ENCODE measurements at places on chromosomes 1 and 21.
A peak's percentile ranks its signal among the peaks of the same experiment; 100 is the strongest.

DNA sequence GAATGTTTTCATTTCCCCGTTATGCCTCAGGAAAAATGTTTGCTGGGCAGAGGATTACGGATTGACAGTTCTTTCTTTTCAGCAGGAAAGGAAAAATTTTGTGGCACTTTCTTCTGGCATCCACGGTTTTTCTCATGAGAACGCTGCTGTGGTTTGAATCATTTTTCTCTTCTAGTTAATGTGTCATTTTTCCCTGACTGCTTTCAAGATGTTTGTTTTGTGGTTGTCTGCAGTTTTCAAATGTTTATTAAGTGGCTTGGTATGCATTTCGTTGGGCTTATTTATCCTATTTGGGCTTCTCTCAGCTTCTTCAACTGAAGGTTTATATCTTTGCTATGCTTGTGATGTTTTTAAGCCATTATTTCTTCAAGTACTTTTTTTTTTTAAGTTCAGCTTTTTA, 359.0 kb downstream of the RGS7 start:
- H3K4me1 ChIP-seq = no peaks in the 10 kb centered on the region
- no peak overlapping the region for H3K27ac ChIP-seq
- H3K36me3 ChIP-seq = no peaks in the 10 kb centered on the region
- DNase-seq = no peak
- no peak overlapping the region for H3K4me3 ChIP-seq
- H3K27me3 ChIP-seq = no peaks in the 10 kb centered on the region

- H3K4me1 ChIP-seq = peaks cover 16% of the 10 kb centered on the region
- H3K27ac ChIP-seq = no peak overlapping the region
- DNase-seq = no peak
- H3K27me3 ChIP-seq = no peaks in the 10 kb centered on the region
Measured at GRCh38 chr1:23522244-23522982, 8.6 kb downstream of the E2F2 start.

DNA sequence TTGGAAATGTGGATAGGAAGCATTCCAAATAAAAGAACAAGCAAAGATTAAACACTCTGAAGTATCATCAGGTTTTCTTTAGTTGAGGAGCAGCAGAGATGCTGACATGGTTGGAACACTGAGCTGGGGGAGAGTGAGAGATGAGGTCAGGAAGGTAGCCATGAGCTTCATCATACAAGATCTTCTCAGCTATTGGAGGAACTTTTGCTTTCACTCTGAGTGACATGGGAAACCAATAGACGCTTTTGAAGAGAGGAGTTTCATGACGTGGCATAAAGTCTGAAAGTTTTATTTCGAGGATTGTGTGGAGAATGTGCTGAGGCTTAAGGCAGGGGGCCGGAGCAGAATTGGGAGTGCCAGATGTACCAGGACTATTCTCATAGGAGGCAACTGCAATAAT, 616.2 kb upstream of the CAMK1G start:
- peaks cover 3% of the 10 kb centered on the region for H3K27me3 ChIP-seq
- no peak overlapping the region for H3K27ac ChIP-seq
- no peaks in the 10 kb centered on the region for H3K36me3 ChIP-seq
- DNase-seq = no peak

DNA sequence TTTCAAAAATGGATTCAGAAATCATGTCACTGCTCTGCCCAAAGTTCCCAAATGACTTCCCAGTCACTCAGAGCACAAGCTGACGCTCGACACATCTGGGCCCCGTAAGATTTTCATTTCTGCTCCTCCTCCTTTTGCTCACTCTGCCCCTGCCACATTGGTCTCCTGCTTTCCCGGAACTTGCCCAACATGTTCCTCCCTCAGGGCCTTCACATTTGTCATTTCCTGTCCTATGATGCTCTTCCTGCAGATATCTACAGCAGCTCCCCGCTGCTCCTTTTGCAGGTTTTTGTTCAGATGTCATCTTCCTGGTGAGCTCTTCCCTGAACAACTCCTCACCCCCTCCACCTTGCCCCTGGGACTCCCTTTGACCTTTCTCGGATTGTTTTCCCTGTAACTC, 58.5 kb upstream of the IVNS1ABP start:
- DNase-seq = no peak
- no peaks in the 10 kb centered on the region for H3K27me3 ChIP-seq

DNA sequence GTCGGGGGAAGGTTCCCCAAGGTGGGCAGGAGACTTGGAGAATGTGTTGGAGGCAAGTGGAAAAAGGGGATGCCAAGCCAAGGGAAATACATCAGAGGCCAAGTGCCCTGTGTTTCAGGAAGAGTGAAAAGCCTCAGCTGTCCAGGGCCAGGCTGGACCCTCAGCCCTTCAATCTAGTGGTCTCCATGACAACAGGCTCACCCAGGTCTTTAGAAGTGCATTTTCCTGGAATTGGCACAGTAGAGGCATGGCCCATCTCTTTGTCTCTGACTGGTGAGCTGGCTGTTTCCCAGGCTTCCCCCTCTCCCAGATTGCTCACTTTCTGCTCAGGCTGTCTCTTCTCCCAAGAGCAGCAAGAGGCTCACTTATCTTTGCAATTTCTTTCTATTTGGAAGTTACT, 10.4 kb upstream of the RHBG start:
- H3K4me1 ChIP-seq = peaks cover 10% of the 10 kb centered on the region
- peaks cover 71% of the 10 kb centered on the region for H3K27me3 ChIP-seq
- H3K36me3 ChIP-seq = no peaks in the 10 kb centered on the region
- H3K4me3 ChIP-seq = no peak overlapping the region
- DNase-seq = no peak

DNA sequence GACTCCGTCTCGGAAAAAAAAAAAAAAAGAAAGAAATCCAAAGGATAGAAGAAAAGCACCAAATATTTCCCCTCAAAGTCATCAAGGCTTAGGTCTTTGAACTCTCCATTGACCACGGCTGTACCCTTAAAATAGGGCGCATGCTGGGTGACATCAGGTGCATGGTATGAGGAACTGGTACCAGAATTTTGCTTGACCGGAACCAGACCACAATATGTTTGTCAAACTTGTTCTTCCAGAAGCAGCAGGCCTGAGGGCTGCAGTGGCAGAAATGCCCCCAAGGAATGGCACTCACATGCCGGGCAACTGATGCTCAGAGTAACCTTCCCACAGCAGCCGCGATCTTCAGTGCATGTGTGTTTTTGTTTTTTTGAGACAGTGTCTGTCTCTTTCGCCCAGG, 21.0 kb downstream of the RCC1 start:
- peaks cover 9% of the 10 kb centered on the region for H3K4me1 ChIP-seq
- no peak for DNase-seq
- H3K27ac ChIP-seq = no peak overlapping the region
- H3K27me3 ChIP-seq = no peaks in the 10 kb centered on the region

DNA sequence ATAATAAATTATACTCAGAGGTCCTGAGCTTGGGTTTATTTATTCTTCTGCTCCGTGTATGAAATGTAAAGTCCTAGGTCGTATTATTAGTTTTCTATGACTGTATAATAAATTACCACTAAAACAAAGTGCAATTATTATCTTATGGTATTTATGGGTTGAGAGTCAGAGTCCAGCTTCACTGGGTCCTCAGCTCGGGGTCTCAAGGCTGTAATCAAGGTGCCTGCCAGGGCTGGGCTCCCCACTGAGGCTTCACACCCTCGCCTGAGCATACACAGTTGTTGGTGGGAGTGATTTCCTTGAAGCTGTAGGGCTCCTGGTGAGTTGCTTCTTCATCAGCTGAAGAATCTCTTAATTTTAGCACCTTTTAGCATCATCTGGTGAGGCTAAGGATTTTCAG, 15.2 kb downstream of the UBASH3A start:
- H3K4me1 ChIP-seq = peaks cover 9% of the 10 kb centered on the region
- no peaks in the 10 kb centered on the region for H3K36me3 ChIP-seq
- peaks cover 18% of the 10 kb centered on the region for H3K27me3 ChIP-seq
- no peak for DNase-seq
- no peak overlapping the region for H3K4me3 ChIP-seq
- no peak overlapping the region for H3K27ac ChIP-seq

DNA sequence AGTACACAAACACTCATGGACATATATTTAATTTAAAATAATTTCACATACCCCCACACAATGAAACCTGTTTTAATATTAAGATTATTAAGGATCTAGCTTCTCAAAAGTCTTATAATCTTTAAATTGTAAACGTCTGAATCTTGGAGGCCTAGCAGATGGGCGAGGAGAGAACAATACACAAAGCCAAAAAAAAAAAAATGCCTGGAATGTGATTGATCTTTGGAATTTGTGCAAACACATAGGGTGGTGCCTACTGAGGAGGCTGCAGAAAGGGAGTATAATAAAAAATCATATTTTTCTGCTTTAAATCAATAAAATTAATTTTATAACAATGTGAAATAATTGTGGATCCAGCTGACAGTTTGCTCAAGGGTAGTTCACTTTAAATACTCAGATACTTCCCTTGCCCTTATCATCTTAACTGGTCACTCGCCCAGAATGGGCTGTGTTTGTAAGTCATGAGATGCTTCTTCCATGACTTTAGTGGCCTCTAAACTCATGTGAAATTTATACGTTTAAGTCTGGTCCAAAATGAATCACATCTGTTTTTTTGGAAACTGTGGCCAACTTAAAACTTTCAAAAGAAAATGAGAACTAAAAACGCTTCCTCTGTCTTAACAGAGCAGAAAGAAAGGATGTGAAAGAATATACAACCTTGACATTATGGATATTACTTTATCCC, 802.8 kb upstream of the CXADR start:
- H3K4me3 ChIP-seq = no peak overlapping the region
- no peak overlapping the region for H3K27ac ChIP-seq
- no peaks in the 10 kb centered on the region for H3K27me3 ChIP-seq
- H3K36me3 ChIP-seq = no peaks in the 10 kb centered on the region

DNA sequence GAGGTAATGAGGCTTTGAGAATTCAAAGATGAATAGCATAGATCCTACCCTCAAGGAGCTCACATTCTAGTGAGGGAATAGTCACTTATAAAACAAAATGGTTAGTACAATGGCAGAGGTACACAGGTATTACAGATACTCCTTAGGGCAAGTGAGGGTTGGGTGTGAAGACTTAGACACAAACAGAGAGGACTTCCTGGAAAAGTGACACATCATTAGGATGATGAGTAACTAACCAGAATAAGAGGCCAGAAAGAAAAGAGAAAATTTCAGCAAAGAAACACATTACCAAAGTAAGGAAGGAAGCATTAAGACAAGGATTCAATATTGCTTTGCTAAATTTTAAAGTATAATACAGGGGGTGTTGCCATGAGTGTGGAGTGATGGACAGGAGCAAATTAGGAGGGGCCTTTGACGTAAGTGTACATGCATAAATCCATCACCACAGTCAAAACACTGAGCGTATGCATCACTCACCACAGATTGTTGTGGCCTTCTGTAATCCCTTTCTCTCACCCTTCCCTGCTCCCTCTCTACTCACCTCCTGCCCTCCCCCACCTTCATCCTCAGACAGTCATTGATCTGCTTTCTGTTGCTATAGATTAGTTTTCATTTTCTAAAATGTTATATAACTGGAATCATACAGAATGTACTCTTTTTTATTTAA, 7.9 kb downstream of the CD53 start:
- no peaks in the 10 kb centered on the region for H3K4me1 ChIP-seq
- H3K4me3 ChIP-seq = no peak overlapping the region
- H3K27ac ChIP-seq = no peak overlapping the region
- no peaks in the 10 kb centered on the region for H3K36me3 ChIP-seq
- DNase-seq = no peak

DNA sequence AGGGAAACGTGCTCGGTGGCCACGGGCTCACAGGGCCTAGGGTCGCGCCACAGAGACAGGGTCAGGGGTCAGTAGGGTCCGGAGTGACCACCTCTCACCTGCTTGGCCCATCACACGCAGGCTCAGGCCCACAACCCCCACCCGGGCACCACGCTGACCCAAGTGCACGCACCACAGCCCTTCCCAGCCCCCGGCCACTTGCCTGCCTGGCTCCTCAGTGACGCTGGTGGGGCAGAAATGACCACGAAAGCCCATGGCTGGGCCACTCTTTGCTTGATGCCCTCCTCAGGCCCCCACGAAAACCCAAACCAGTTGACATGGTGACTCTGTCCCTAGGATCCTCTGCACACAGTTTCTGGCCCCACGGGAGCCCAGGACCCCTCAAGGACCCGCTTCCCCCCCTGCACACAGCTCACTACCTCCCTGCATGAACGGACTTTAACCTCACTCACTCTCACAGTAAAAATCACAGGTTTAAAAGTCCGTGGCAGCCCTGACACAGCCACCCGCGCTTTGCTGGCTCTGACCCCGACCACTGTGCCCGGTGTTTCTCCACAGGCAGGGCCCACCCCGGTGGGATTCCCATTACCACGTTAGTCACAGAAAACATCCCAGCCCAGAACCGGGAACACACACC, 20.7 kb downstream of the NADK start:
- DNase-seq = no peak
- no peaks in the 10 kb centered on the region for H3K27me3 ChIP-seq
- no peak overlapping the region for H3K27ac ChIP-seq

GRCh38 chr21:38858026-38858811, 52.5 kb downstream of the ETS2 start:
- no peaks in the 10 kb centered on the region for H3K36me3 ChIP-seq
- H3K4me1 ChIP-seq = peaks cover 7% of the 10 kb centered on the region
- no peak overlapping the region for H3K4me3 ChIP-seq

GRCh38 chr1:225748529-225748928, 29.1 kb upstream of the SRP9 start:
- no peaks in the 10 kb centered on the region for H3K27me3 ChIP-seq
- no peaks in the 10 kb centered on the region for H3K36me3 ChIP-seq
- no peak for DNase-seq
- no peak overlapping the region for H3K27ac ChIP-seq
- H3K4me3 ChIP-seq = no peak overlapping the region

DNA sequence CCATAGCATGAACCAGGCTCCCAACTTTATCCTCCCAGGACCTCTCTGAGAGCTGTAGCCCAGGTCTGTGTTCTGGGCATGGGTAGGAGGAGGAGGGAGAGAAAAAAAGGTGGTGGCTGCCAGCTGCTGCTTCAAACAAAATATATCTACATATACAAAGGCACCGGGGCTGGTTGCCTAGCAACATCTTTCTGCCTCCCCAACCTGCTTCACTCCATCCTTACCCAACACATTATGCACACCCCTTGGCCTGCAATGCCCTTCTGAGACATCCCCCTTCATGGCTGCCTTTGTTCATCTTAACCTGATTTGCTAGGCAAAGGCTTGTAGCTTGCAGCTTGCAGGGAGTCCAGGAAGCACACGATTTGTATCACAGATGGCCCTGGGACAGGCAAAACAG, 27.2 kb upstream of the ATP1A1 start:
- H3K4me3 ChIP-seq = peak overlapping the region; percentile 13
- peaks cover 31% of the 10 kb centered on the region for H3K4me1 ChIP-seq
- DNase-seq = peak; percentile 4
- no peaks in the 10 kb centered on the region for H3K27me3 ChIP-seq
- H3K36me3 ChIP-seq = no peaks in the 10 kb centered on the region
- H3K27ac ChIP-seq = peak overlapping the region; percentile 54

DNA sequence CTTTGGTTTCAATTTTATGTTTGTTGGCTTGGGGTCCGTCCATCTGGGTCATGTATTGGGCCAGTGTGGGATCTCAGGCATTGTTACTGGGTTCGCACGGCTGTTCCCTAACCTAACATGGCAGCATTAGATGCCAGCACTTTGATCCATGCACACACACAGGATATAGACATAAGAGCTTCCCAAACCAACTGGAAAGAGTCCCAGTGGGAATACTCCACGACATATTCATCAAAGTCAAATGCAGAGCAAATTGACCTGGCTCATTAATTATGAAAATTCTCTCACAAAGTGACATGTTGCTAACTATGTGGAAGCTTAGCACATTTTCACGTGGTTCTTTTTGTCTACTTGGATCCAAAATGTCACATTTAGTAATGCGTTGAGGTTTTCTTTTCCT, 130.4 kb downstream of the SETD4 start:
- H3K27ac ChIP-seq = no peak overlapping the region
- no peak for DNase-seq
- no peaks in the 10 kb centered on the region for H3K36me3 ChIP-seq
- H3K27me3 ChIP-seq = peaks cover 2% of the 10 kb centered on the region

GRCh38 chr1:40844079-40844478, 18.1 kb downstream of the CITED4 start:
- peaks cover 3% of the 10 kb centered on the region for H3K36me3 ChIP-seq
- H3K27ac ChIP-seq = no peak overlapping the region
- peaks cover 28% of the 10 kb centered on the region for H3K4me1 ChIP-seq
- no peak for DNase-seq
- H3K4me3 ChIP-seq = no peak overlapping the region

Data from neural crest cell (in vitro differentiated cells).